ENCODE measurements at places on chromosomes 11 and 22.

DNA sequence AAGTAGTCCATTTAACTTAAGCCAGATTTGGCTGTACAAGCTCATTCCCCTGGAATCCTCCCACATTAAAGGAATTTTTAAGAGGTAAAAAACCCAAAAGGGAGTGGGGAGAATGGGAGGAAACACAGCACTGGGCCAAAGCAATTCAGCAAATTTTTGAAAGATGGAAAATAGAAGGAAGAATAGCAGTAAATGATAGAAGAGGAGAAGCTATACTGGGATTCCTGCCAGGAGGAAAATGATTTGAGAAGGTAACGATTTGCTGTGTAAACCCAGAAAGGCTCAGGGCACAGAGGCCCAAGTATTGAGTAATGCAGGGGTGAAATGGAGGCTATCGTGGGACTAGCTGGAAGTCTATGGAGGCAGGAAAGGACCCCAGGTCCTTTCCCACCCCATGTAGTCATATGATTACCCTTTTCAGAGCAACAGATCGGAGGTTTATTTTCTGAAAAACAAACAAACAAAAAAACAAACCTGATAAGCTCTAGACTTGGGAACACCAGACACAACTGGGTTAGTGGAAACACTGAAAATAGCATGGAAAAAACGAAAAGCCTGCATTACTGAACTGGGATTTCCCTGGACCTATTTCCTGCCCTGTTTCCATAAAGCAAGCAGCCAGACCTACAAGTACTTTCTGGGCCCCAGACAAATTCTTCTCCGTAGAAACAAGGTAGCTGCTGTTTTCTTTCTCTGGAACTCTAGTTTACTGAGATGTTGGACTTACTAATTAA lies 140.0 kb downstream of the SWAP70 start:
- H3K4me1 ChIP-seq, result peaks cover 7% of the 10 kb centered on the region
- H3K4me3 ChIP-seq, result no peak overlapping the region
- H3K27ac ChIP-seq, result peak overlapping the region; percentile 40
- H3K27me3 ChIP-seq, result no peaks in the 10 kb centered on the region
- no peak for DNase-seq
- H3K36me3 ChIP-seq, result no peaks in the 10 kb centered on the region

DNA sequence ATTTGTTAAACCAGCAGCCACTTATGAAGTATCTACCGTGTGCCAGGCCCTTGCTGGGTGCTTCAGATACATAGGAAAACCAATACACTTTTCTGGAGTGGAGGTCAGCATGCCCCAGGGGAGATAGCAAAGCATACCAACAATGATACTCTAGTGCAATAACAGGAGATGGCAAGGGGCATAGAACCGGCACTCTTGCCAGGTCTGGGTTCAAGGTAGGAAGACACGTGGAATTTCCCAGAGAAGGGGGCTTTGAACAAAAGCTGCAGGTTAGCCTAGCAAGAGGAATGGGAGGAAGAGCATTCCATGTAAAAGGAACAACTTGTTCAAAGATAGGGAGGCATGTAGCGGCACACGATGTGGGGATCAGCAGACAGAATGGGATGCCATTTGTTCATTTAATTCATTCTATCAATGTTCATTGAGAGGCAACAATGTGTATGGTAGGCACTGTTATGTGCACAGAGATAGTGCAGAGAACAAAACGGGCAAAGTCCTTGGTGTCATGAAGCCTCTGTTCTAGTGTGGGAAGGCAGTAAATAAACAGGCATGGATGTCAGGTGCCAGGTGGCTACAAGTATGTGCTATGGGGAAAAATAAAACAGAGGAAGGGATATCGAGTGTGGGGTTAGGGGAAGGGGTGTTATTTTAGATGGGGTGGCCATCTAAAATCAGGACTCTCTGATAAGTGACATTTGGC lies 162.6 kb upstream of the E2F8 start:
- no peaks in the 10 kb centered on the region for H3K36me3 ChIP-seq
- H3K4me1 ChIP-seq, result no peaks in the 10 kb centered on the region
- no peak overlapping the region for H3K27ac ChIP-seq
- H3K4me3 ChIP-seq, result no peak overlapping the region
- DNase-seq, result no peak

GRCh38 chr22:17084554-17085276 lies at the start of gene IL17RA:
TSS of gene IL17RA (plus strand) at chr22:17085000. CDS start at chr22:17085092, 92 bp downstream.
- peak; percentile 94 for DNase-seq
- peak within 1 kb of the TSS; percentile 73 for H3K27ac ChIP-seq
- no peaks in the 10 kb centered on the region for H3K4me1 ChIP-seq
- H3K27me3 ChIP-seq, result no peaks in the 10 kb centered on the region

DNA sequence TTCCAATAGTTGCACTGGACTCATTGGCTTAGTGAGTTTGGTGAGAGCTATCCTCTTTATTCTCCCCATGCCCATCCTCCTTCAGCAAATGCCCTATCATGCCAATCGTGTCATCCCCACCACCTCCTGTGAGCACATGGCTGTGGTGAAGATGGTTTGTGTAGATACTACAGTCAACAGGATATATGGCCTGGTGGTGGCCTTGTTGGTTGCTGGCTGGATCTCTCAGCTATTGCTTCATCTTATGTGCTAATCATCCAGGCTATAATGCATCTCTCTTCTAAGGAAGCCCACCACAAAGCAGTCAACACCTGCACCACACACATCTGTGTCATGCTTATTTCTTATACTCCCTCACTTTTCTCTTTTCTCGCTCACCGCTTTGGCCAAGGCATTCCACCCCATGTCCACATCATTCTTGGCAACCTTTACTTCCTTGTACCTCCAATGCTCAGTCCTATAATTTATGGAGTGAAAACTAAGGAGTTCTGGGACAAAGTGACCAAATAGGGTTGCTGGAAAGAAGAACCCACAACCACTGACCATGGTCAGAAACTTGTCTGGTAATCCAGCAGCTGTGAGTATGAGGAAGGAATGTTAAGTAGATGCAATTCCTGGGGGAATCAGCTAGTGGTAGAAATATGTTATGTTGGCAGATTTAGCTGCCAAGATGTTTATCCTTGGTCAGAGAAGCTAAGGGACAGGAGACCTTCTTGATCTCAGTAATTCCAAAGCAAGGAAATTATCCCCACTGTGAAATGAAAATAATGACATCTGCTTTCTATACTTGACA lies 16.3 kb upstream of the OR56B1 start:
- H3K27me3 ChIP-seq, result no peaks in the 10 kb centered on the region
- no peaks in the 10 kb centered on the region for H3K36me3 ChIP-seq
- H3K4me3 ChIP-seq, result no peak overlapping the region
- no peaks in the 10 kb centered on the region for H3K4me1 ChIP-seq
- no peak overlapping the region for H3K27ac ChIP-seq

Data from Caco-2 (cell line).